NCI-H446 (cell line): ENCODE measurements at places on chromosomes 1 and 21.

DNA sequence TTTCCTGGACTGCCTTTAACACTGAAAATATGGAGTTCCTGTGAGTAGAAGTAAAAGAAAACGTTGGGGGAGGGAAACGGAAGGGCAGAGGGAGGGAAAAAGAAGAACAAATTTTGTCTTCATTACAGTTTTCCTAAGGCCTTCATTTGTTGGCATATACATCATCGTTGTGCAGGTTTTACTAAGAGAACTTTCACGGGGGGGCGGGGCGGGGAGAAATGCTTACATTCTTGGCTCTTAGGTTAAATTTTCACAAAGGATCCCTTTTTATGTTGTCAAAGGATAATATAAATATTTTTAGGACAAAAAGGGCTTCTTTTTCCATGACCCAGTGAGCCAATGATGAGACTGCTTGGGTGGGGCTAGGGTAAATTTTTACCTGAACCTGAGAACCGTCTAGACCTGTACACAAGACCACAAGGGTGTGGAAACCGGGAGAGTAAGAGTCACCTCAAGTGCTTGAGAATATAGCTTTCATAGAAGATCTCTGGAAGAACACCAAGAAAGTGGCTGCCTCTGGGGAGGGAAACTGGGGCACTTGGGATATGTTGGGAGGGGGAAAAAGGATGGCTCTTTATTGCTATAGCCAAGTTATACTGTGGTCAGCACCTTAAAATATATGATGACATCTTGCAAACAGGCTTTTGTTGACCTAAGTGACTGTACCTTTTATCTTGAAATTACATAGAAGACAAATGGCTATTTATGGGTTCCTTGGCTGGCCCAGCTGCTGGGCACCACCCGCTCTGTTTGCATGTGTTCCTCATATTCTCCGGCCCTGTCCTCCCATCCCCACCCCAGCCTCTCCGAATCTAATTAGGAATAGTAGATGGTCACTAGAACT, 2.0 kb upstream of the UTP25 start:
- no peak for DNase-seq

GRCh38 chr1:244445320-244446181, 6.2 kb downstream of the ADSS2 start:
- DNase-seq: no peak

DNA sequence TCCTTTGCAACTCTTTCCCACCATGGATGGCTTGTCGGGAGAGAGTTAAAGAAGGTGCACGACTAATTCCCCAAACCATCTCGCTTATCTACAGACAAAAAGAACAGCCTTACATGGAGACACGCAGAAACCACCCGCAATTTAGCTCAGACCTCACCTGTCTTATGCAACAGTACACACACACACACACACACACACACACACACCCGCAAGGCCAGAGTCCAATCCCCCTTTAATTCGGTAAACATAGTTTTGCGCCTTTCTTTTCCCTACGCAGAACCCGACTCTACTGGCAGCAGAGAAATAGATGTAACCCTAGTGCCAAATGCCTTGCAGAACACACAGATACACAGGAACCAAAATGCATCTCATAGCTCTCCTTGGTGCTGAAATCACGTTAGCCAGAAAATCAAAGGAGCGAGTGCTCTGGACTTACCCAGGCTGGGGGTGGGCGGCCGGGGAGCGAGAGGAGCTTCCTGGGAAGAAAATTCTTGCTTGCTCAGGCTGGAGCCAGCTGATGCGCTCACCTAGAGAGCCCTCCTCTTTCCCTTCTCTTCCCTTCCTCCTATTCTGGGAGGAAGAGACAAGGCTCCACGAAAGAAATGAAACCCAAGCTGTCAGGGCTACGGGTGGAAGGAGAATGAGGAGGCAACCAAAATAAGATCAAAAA, 470 bp downstream of the TNR start:
- no peak for DNase-seq

DNA sequence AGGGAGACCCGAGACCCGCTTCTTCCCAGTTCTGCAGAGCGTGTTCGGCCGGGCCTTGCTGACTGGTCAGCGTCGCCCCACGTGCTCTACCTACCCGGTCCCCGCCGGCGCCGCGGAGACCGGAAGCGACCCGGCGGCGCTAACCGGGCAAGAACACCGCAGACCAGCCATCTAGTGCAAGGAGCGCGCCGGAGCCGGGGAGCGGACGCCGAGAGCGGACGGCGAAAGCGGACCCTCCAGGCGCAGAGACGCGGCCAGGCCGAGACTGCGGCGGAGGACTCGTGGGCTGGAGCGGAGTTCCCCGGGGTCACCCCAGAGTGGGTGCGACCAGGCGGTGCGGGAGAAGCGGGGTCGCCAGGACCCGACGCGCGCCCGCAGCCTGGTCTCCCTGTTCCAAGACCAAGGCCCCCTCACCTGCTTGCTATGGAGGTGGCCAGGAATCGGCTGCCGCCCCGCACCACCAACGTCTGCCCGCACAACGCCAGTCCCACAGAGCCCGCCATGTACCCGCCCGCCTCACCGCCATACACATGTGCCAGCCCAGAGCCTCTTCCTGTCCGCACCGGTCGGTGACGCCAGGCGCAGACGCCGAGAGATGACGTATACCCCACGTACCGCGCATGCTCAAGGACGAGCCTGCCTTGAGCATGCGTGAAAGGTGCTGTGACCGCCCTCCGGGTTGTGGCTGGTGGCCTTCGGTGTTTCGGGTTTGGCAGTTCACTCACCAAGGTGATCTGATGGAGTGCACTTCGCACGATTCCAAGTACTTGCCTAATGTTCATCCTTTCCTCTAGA, at the start of gene WDR4:
Gene WDR4, minus strand, starts transcription at position 547 of the 795 bp plus-strand sequence. Its CDS starts 44 bp downstream, at position 503.
- peak; percentile 98 for DNase-seq

DNA sequence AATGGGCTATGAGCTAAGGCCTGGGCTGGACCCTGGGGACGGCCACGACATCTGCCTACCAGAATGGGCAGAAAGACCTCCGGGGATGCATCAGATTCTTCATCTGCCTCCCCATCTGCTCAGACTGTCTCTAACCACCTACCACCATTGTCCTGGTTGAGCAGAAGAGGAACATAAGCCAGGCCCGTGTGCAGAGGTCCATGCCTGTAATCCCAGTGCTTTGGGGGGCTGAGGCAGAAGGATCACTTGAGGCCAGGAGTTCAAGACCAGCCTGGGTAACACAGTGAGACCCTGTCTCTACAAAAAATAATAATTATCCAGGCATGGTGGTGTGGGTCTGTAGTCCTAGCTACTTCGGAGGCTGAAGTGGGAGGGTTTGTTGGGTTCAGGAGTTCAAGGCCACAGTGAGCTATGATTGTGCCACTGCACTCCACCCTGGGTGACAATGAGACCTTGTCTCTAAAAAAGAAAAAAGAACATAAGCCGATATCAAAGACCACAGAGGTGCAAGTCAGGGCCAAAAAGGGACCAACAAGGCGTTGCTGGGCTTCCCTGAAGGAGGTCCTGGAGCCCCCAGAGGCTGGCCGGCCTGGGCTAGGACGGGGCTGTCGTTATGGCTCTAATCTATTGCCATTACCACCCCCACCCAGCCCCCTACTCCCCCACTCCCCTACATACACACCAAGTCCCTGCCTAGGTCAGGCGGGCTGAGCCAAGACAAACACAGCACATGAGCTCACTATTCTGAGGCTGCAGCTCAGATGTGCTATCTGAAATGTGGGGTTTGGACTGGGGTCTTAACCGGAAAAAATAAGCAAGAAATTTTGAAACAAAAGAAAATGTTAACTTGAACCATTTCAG, 239.2 kb upstream of the RAB4A start:
- DNase-seq: peak; percentile 81

DNA sequence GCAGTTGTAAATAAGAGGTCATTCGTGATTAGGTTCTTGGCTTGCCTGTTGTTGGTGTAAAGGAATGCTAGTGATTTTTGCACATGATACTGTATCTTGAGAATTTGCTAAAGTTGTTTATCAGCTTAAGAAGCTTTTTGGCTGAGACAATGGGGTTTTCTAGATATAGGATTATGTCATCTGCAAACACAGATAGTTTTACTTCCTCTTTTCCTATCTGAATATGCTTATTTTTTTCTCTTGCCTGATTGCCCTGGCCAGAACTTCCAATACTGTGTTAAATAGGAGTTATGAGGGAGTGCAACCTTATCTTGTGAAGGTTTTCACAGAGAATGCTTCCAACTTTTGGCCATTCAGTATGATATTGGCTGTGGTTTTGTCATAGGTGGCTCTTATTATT, 576.1 kb upstream of the RGS18 start:
- no peak for DNase-seq

GRCh38 chr1:15935056-15935950, 40.6 kb downstream of the ZBTB17 start:
- no peak for DNase-seq

- DNase-seq: no peak
Observed at GRCh38 chr1:33635336-33636012, 163.0 kb downstream of the ZSCAN20 start.

DNA sequence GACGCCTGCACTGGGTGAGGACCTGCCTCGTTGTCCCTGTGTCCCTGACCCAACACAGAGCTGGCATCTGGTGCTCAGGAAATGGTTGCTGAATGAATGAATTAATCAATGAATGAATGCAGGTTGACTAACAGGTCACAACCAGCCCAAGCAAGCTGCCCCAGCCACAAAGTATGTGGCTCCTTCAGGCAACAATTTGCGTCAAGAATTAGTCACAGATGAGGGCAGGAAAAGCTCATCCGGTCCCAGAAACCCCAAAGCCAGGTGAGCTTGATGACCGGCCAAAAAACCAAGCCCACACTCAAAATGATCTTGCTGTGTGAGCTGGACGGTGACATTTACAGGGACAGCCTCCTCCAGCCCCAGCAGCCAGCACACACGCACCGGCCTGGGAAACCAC, 40.6 kb upstream of the GPR153 start:
- no peak for DNase-seq

- no peak for DNase-seq
Observed at GRCh38 chr21:41970106-41970391, 16.2 kb upstream of the C2CD2 start.

DNA sequence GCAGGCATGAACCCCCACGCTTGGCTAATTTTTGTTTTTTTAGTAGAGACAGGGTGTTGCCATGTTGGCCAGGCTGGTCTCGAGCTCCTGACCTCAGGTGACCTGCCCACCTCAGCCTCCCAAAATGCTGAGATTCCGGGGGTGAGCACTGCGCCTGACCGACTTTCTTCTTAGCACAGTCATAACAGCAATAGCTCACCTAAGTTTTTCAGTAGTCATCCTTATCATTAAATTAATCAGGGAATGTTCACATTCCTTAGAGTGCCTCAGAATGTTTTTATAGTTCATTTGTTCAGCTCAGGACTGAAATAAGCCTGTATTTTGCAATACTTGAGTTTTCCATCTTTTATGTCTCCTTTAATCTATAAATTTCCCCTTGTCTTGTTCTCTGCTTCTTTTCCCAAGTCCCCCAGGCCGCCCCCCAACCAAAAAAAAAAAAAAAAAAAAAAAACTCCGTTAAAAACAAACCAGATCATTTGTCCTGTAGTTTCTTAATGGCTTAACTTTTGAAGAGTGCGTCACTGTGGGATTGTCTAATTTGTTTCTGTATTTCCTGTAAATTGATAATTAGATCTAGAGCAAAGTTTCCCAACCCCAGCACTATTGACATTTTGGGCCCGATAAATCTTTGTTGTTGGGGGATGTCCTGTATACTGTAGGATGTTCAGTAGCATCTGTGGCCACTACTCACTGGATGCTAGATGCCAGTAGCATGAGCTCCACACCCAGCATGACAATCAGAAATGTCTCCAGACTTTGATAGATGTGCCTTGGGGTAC, 120.7 kb downstream of the ITSN1 start:
- no peak for DNase-seq

GRCh38 chr1:183100361-183100974, 77.2 kb downstream of the LAMC1 start:
- DNase-seq: no peak

- no peak for DNase-seq
Observed at GRCh38 chr1:235913311-235913710, 46.6 kb upstream of the LYST start.

DNA sequence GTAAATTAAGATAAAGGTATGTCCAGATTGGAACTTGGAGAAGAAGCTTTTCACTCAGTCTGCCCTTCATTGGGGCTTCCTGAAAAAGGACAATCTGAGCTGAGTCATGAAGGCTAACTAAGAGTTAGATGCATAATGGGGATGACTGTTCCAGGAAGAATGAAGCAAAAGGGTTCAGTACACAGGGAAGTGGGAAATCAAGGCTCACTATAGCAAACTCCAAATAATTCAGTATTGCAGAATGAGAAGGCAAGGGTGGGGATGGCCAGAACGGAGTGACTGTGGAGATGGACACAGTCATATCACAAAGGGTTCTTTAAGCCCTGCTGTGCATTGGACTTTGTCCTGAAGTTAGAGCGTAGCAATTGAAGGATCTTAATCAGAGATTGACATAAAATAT, 158.3 kb downstream of the FGGY start:
- DNase-seq: no peak

DNA sequence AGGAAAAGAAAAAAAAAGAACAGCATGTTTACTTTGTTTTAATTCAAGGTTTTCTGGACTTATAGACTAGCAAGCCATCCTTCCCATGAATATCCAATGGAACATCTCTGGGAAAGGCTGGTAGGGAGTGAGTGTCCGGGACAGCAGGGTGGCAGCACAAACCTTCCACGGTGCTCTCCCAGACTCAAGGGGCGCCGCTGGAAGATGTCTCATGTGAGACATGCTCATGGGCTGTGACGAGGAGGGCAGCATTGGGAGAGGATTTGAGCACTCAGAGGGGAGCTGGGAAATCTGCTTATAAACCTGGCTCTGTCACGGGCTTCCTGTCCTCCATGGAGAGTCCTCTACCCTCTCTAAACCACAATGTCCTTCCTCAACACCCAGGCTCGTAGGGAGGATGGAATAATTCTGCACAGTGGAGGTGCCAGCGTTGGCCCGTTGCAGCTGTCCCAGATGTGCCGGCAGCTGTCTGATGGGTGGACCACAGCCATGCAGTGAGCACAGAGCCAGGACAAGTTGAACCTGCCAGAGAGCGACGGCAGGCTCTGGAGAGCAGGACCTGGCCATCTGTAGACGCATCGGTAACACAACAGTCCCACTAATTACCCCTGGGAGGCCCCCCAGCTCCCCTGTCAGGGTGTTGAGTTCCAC, 100.1 kb upstream of the IGSF21 start:
- DNase-seq: no peak

GRCh38 chr1:223731133-223731770, 18.9 kb downstream of the CAPN2 start:
- DNase-seq: no peak

GRCh38 chr1:87208080-87208479, 120.6 kb upstream of the LMO4 start:
- DNase-seq: no peak

- peak; percentile 78 for DNase-seq
Observed at GRCh38 chr1:16386454-16387113, 19.5 kb downstream of the SZRD1 start.

GRCh38 chr1:91635763-91636162, 135.1 kb downstream of the CDC7 start:
- no peak for DNase-seq

DNA sequence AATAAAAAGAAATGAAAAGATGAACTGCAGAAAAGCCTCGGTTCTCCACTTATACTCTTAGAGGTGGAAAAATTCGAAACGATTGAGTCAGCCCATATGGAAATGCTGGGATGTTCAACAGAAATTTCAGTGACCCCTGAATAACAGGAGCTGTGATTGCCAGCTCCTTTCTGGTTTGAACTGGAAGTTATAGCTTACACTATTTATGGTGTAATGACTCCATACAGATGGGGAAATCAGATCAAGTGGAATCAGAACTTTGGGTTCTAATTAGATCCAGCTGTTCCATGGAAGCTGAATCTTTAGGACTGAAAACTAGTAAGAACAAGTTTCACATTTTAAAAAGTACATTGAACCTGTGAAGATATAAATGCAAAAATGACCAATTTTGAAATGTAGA, 569.3 kb upstream of the ZRANB2 start:
- peak; percentile 55 for DNase-seq
